Renal cortical epithelial cell (primary cell): ENCODE measurements at places on chromosomes 3 and 15.

DNA sequence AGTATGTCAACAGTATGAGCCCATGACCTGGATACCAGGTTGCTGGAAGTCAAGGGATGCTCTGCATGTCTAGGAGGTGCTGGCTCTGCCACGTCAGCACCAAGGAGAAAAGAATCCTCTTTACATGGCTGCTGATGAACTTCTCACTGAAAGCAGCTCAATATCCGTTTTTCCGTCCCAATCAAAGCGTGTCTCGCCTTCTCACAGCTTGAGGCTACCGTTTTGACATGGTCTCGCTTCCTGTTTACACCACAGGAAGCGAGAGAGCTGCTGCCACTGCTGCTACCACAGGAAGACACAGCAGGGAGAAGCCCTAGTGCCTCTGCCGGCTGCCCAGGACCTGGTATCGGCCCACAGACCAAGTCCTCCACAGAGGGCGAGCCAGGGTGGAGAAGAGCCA is 27.3 kb downstream of the STARD5 start:
- DNase-seq: no peak

- peak; percentile 70 for DNase-seq
Measured at GRCh38 chr15:72222393-72222792, 8.6 kb downstream of the PKM start.

GRCh38 chr3:134699721-134700120 is 48.9 kb upstream of the KY start:
- peak; percentile 78 for DNase-seq

DNA sequence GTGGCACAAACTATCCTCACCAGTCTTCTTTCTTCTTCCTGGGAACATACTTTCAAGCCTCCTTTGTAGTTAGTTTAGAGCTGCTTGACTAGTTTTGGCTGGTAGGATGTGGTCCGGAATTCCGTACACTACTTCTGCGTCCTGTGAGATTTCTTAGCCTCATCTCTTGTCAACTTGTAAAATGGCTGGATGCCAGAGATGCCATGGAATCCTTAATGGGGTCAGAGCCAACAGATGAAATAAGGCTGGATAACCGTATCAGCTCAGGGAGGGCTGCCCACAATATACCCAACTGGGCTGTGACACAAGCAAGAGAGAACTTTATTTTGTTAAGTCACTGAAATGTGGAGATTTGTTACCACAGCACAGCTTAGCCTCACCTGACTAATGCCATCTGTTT is 466.9 kb upstream of the MDFIC2 start:
- DNase-seq: no peak

- no peak for DNase-seq
Measured at GRCh38 chr3:168574455-168575158, 478.9 kb upstream of the GOLIM4 start.

- no peak for DNase-seq
Measured at GRCh38 chr3:122937745-122938144, 89.8 kb downstream of the SEMA5B start.

DNA sequence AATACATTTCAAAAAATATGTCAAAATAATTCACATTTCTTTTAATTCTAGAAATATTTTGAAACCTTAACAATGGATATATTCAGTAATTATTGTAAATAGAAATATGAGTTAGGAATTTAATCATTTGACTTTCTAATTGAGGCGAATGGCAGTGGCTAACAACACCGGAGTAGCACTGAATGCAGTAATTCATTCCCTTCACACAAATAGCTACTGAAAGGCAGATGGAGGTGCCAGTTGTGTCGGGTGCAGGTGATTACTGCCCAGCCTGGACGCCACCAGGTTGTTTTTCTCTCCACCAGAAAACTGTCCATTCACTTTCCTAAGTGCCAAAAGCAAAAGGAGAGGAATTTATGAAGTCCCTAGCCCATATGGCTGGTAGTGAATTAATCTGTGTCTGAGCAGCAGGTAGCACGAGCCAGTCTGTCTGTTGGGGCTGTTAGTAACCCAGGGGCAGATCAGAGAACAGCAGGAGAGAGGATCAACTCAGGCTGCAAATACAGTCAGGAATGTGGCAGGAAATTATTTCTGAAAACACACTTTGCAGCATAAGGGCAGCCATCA is 79.3 kb upstream of the GMNC start:
- DNase-seq: no peak

- no peak for DNase-seq
Measured at GRCh38 chr3:152149832-152150231, 118.9 kb upstream of the MBNL1 start.

DNA sequence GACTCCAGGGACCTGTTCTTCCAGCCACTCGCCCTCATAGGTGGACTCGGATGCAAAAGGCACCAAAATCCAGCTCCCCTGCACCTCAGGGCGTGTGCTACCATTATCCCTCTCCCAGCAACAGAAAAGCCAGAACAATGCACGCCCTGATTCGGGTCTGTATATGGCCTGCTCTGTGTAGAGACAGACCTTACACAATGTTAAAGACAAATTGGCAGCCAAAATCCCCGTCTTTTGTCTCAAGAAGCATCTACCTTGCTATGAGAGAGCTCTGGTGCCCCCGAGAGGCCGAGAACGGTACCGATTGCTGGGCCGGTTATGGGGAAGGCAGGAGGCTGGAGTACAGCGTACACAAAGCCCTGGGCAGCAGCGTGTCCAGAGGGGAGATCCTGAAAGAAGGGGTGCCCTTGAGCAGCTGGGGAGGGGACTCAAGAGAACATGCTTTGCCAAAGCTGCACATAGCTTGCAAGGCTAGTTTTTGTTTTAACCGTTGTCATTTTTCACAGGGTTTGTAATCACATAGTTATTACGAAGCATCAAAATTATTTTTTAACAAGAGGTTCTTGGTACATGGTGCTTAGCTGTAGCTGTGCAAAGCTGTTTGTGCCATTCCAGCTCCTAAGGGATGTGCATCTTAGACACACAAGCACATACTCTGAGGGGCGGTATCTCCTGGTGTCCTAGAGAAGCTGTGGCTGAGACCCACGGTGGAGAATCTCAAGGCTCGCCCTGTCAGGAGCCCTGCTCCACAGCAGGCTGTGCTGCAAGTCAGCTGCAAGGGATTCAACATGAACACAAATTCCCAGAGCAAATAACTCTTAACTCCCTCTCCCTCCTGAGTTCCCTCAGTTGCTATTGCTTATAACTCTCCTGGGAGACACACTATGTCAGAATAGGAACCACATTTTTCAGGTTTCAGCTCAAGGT is 461.5 kb upstream of the PPP2R3A start:
- DNase-seq: peak; percentile 52

GRCh38 chr3:149638228-149639092 is 19.4 kb downstream of the WWTR1 start:
- peak; percentile 46 for DNase-seq

GRCh38 chr3:41601404-41601987 is 360.4 kb downstream of the ULK4 start:
- DNase-seq: no peak

DNA sequence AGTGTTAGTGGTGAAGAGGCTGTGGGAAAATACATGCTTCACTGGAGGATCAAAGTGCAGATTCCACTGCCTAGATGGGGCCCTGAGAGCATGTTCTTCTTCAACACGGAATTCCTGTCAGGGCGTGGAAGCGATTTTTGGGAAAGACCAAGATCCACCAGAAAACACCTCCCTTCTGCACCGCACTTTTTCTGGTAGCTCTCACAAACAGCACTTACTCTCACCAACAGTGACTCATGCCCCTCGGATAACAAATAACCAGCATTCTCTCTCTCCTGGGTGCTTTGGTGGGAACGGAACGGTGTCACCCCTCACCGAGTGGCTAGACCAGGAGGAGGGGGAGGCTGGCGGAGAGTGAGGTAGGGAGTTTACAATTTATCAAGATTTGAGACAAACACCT is 40.1 kb downstream of the ADAMTSL3 start:
- DNase-seq: peak; percentile 87

DNA sequence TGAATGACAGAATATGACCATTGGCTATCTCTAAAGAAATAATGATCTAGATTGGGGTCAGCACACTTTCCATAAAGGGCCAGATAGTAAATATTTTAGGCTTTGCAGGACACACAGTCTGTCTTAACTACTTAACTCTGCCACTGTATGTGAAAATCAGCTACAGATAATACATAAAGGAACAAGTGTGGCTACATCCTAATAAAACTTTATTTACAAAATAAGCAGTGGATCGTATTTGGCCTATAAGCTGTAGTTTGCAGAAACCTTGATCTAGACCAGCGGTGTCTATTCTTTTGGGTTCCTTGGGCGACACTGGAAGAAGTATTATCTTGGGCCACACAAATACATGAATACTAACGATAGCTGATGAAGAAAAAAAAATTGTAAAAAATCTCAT is 27.6 kb downstream of the GSK3B start:
- no peak for DNase-seq

- no peak for DNase-seq
Measured at GRCh38 chr3:1288805-1289494, 196.1 kb downstream of the CNTN6 start.

DNA sequence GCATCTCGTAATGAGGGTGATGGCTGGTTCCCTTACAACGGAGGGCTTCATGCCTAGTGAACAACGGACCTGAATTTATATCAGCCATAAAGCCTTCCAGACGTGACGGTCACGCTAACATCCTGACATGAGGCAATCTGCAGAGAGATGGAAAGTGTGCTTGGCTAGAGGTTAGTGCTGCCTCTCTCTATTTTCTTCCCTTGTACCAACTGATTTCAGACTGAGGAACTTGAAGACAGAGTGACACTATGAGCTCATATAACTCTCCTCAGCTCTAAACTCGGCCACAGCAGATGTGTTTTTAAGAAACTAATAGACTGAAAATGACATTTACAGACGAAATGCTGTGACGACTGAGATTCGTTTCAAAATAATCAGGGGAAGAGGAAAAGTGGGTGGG is 122.4 kb downstream of the XXYLT1 start:
- DNase-seq: no peak

DNA sequence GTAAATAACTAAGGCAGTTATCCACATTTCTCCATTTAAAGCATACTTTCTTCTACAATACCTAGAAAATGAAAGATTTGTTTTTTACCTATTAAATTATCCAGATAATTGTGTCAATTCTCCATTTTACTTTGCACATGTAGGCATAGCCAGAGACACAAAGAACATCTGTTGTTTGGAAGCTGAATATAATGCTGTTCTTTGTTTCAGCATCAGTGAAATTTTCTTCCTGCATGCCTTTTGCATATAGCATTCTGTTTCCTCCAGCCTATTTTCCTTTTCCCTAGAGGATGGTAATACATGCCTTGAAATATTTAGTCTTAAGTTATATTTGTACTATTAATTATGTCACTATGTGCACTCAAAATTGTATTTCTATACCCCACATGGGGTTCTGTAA is 233.7 kb downstream of the CNTN6 start:
- DNase-seq: no peak

GRCh38 chr15:58014040-58014439 is 51.5 kb downstream of the ALDH1A2 start:
- no peak for DNase-seq

DNA sequence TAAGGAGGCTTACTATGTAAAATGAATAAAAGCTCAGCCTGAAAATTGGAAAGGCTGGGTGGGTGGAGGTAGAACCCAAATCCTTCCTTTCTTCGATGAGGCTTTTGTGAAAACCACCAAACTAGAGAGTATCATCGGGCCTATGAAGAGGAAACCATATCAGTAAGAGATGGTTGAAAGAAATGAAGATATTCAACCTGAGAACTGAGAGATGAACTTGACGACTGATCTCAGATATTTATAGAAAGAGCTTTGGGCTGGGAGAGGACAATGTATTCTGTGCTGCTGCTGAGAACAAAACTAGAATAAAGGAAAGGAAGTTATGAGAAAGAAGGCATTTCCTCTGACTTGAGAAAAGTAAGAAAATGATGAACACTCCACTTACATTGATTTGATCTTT is 236.6 kb downstream of the KCNH8 start:
- DNase-seq: no peak

- DNase-seq: peak; percentile 78
Measured at GRCh38 chr3:124582621-124583395, 147.4 kb upstream of the UMPS start.

GRCh38 chr3:52088445-52089367 is 32.3 kb upstream of the DUSP7 start:
- peak; percentile 73 for DNase-seq

- peak; percentile 62 for DNase-seq
Measured at GRCh38 chr3:141575879-141576743, 89.3 kb downstream of the RASA2 start.

GRCh38 chr3:71780430-71780829 is 4.5 kb downstream of the PROK2 start:
- no peak for DNase-seq

DNA sequence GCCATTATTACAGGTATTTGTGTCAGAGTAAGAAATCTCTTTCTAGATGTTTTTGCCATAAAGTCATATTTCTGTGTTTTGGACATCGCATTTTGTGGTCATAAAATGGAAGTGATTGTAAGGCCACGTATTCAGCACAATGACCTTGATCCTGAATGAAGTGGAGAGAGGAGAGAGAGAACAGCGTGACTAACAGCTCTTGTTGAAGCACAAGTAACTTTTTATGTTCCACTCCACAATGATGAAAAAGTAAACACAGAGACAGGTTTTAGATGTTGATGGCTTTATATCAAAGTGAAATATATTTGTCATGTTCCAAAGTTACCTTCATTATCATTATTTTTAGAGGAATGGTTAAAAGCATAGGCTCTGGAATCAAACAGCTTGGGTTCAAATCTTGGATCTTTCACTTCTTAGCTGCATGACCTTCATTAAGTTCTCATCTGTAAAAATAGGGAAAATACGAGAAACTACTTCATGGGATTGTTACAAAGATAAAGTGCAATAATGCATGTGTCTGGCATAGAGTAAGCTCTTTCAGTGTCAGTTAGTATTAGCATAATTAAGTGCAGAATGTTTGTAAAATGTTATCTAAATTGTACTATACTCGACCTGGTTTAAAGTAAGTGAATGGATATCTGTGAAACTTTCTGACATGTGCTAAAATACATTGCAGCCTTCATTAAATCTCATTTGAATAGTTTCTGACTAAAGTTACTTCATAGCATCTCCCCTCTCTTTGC is 341.5 kb upstream of the DNAJC19 start:
- DNase-seq: no peak

- peak; percentile 98 for DNase-seq
Measured at GRCh38 chr3:12193485-12194165, 34.9 kb upstream of the TIMP4 start.

DNA sequence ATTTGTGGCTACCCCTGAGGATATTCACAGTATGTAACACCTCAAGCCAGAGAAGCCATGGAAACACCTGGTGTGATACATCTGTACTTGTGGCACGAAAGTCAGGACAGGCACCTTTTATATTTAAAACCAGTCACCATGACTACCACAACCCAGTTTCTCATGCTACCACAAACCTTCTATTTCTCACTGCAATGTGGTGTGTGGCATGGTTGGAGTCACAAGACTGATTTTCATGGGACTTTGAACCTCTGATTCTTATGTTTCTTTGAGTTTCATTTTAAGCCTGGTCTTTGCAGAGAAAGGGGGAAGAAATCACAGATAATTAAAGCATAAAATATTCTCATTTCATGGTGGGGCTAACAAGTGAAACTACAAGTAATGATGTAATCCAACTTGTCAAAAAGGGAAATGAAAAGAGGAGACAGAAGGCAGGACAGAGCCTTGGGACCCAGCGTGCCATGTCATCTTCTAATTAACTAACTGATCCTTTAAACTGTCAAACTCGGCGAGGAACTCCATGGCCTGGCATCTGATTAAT is 175.9 kb downstream of the PDZRN3 start:
- peak; percentile 47 for DNase-seq
